ENCODE measurements at places on chromosomes 5 and 9.

DNA sequence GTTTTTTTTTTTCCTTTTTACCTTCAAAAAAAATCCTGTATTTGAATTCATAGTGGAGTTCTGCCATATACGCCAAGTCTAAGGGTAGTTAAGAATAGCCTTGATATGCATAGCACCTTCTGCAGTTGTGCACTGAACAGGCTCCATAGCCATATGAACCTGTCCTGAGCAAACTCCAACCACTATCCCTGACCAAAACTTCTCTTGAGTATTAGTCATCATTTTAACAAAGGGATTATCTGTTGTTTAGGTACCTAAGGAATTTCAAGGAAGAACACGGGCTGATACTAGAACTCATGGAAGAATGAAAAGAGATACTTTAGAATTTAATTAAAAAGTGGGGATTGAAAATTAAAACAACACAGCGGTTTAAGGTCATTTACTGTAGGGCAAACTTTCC lies 1.9 kb upstream of the FBXO38 start:
- DNase-seq = no peak

GRCh38 chr9:87812375-87813118 lies 70.1 kb upstream of the SPATA31E1 start:
- no peak for DNase-seq

DNA sequence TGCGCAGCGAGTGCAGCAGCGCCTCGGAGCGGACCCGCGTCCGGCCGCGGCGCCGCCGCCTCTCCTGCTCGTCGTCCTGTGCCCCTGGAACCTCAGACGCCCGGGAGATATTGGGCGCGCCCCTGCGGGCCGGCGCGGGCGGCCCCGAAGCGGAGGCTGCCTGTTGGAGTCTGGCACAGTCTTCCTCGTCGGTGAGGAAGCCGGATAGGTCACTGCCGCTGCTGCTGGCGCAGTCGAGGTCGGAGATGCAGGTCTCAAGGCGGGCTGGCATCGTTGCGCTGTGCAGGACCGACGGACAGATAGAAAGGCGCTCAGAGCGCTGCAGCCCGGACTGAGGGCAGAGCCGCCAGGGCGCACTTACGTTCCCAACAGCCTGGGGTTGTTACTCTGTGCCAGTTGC lies 344 bp downstream of the NEUROG1 start:
- DNase-seq = no peak

- DNase-seq = no peak
These were observed 45.9 kb downstream of the PKD2L2 start for GRCh38 chr5:137935190-137935589.

- no peak for DNase-seq
These were observed 85.7 kb upstream of the MELK start for GRCh38 chr9:36486933-36487481.

- no peak for DNase-seq
These were observed 33.8 kb downstream of the EXOC3 start for GRCh38 chr5:476814-477175.

GRCh38 chr5:123422433-123423277 lies 548 bp downstream of the CEP120 start:
- no peak for DNase-seq

GRCh38 chr5:31962871-31963307 lies 211.2 kb downstream of the GOLPH3 start:
- DNase-seq = no peak

- DNase-seq = no peak
These were observed 272.4 kb downstream of the ARRDC3 start for GRCh38 chr5:91110686-91111085.

DNA sequence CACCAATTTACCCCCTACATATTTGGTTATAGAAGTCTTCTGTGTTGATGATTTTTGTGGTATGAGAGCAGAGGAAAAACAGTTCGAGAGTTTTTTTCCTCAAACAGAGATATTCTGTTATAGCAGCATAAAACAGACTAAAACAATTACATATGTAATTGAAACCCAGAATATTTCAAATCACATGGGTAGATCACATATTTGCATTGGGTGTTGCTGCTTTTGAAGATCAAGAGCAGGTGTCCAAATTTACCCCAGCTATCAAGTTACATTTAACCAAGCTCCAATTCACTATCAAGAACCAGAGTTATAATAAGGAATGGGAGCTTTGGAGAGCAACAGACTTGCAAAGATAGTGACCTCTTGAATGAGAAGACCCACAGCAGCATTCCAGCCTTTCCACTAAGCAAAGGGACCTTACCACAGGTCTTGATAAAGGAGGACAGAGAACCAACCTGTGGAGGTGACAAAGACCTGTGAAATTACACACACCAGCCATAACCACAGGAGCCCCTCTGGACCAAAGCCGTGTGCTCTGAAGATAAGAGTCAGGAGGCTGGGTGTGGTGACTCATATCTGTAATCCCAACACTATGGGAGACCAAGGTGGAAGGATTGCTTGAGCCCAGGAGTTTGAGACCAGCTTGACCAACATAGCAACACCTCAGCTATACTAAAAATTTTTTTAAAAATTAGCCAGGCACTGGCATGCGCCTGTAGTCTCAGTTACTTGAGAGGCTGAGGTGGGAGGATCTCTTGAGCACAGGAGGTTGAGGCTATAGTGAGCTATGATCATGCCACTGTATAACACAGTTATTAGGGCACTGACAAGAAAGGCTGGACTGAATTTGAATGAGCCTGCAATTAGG lies 4.0 kb upstream of the CCL28 start:
- DNase-seq = no peak

DNA sequence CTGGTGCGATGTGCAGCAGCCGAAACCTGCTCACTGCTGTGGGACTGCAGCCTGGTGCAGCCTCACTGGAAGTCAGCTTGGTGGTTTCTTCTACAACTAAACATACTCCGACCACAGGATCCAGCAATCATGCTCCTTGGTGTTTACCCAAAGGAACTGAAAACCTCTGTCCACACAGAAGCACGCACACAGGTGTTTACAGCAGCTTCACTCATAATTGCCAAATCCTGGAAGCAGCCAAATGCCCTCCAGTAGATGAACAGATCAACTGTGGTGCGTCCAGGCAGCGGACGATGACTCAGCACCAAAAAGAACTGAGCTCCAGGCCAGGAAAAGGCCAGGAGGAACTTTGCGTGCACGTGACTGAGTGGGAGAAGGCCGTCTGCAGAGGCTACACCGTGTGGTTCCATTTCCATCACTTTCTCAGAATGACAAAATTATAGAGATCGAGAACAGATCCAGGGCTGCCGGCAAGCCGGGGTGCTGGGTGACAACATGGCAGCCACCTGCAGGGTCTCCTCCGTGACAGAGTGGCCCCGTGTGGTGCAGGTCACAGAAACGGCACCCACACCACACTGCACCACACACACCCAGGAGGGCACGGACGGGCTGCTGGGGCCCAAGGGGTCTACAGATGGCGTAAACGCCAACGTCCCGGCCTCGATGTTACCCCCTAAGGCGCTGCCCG lies 23.1 kb upstream of the NSMF start:
- no peak for DNase-seq

GRCh38 chr5:66744040-66744439 lies 147.8 kb downstream of the MAST4 start:
- no peak for DNase-seq

DNA sequence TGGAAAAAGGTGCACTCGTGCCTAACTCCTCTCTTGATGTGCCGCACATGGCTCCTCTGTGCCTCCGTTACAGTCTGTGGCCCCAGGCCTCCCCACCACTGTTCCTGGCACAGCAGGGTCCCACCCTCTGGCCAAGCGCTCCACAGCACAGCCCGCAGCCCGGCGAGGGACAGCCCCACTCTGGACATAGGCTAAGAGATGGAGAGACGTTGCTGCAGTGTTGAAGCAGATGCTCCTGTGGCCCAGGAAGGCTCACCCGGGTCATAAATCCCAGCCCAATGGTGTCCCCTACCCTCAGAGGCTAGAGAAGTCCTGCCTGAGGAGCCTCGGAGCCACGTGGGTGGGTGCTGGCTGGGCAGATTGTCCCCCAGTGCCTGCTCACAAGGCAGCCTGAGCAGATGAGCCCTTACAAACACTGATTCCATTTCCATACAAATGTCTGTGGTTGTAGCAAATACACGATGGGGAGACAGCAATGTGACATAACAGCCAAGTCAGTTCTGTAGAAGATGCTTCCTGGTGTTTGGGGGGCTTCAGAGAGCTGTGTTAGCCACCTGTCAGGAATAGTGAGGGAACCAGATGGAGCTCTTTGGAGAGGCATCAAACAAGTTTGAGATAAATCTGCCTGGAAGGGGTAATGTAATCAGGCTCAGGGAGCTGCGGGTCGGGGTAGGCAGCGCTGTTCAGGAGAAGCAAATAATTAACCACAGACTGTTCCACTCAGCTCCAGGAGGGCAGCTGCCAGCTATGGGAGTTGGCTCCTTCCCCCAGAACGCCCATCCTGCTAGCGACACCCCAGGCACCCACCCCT lies 41.7 kb downstream of the C5orf15 start:
- DNase-seq = no peak

- no peak for DNase-seq
These were observed 47.1 kb upstream of the MATR3 start for GRCh38 chr5:139246394-139246793.

DNA sequence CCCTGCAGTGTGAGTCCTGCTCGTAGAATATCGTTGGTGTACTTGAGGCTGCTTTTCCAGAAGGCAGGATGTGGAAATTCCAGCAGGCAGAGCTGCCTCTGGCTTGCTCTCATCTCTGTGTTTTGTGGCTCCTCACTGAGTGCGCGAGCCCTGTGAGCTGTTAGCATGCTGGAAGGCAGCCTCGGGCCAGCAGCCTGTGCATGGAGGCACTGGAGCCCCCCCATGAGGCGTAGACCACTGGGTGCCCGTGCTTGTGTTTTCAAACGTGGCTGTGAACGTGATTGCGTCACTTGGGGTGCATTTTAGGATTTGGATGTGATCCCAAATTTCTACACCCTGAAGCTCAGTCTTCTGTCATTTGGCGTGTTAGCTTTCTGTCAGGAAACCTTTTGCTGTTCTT lies 3.2 kb downstream of the WDR5 start:
- DNase-seq = no peak

DNA sequence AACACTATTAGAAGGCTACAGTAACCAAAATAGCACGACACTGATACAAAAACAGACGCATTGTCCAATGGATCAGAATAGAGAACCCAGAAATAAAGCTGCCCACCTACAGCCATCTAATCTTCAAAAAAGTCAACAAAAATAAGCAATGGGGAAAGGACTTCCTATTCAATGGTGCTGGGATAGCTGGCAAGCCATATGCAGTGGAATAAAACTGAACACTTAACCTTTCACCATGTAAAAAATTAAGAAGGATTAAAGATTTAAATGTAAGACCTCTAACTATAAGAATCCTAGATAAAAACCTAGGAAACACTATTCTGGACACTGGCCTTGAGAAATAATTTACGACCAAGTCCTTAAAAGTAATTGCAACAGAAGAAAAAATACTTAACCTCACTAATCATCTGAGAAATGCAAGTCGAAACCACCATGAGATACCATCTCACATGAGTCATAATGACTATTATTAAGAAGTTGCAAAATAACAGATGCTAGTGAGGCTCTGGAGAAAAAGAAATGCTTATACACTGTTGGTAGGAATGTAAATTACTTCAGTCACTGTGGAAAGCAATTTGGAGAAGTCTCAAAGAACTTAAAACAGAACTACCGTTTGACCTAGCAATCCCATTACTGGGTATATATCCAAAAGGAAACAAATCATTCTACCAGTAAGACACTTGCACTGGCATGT lies 203.3 kb upstream of the CDH9 start:
- DNase-seq = no peak

- DNase-seq = no peak
These were observed 32.5 kb downstream of the GSN start for GRCh38 chr9:121300283-121301119.

- DNase-seq = no peak
These were observed 14.5 kb downstream of the DOCK2 start for GRCh38 chr5:169651526-169651925.

DNA sequence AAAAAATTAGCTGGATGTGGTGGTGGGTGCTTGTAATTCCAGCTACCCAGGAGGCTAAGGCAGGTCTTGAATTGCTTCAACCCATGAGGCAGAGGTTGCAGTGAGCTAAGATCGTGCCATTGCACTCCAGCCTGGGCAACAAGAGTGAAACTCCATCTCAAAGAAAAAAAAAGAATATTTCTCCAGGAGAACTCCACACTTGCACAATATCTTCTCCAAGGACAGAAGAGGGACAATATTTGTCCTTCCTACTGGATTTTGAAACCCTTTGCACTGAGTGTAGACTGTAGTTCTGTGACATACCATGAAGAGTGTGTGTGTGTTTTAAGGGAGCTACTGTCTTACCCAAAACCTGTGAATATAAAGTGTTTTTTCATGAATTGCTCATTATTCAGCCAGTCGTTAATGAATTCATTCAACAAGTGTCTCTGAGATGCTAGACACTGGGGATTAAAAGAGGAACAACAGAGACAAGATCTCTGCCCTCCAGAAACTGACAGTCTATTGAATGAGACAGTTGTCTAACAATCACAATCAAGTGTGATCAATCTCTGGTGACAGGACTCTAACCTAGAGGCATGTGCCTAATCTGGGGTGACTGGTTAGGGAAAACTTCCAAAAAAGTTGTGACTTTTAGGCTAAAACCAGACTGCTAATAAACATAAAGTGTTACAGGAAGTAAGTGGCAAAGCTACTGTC lies 9.8 kb upstream of the UBE2D2 start:
- no peak for DNase-seq

- DNase-seq = no peak
These were observed 30.9 kb upstream of the LPAR1 start for GRCh38 chr9:111069183-111069582.

DNA sequence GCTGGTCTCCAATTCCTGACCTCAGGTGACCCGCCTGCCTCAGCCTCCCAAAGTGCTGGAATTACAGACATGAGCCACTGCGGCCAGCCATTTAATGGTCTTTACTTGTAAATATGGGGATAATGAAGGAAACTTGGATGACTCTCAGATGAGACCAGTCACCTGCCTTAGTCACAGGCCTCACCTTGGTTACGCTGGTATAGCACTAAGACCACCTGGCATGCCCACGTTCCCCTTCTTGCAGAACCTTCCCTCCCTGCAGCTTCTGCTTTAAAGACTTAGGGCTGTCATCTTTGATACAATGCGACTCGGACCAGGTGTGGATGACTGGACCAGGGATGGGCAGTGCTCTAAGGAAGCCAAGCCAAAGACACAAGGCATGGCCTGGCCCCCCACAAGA lies 629.9 kb downstream of the CCDC171 start:
- DNase-seq = no peak

GRCh38 chr5:83209963-83210362 lies 132.6 kb downstream of the XRCC4 start:
- no peak for DNase-seq

DNA sequence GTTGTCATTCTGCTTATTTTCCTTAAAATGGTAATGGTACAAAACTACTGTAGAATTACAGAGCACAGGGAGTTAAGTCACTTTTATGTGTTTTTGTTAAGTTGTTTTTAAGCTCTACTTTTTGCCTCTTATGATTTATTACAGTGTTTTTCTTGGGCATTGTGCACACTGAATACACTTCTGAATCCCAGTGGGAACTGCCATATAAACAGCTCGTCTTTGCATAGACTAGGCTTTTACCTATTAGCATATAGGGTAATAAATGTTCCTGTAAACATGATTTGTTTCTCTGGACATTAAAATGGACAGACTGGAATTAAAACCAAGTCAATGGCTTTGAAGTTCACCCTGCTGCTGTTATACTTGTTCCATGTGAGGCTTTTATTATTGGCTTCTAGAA lies 12.2 kb downstream of the KLF9 start:
- DNase-seq = no peak

GRCh38 chr9:113715086-113715485 lies 161.0 kb upstream of the ZNF618 start:
- DNase-seq = no peak

GRCh38 chr9:15509931-15510788 lies 610 bp downstream of the PSIP1 start:
- DNase-seq = peak; percentile 42

GRCh38 chr9:133713960-133714495 lies 24.1 kb downstream of the SARDH start:
- DNase-seq = no peak

All from activated gamma-delta T cell (primary cell).